ENCODE measurements at places on chromosomes 12 and 14.

GRCh38 chr14:70121521-70121920 lies 67.2 kb downstream of the SLC8A3 start:
- no peak for DNase-seq

GRCh38 chr12:109139360-109139759 lies 23.0 kb downstream of the ACACB start:
- no peak for DNase-seq

- DNase-seq: no peak
These were observed 35.9 kb downstream of the CRADD start for GRCh38 chr12:93713060-93713459.

GRCh38 chr14:89565607-89566006 lies 148.6 kb upstream of the FOXN3 start:
- DNase-seq: no peak

DNA sequence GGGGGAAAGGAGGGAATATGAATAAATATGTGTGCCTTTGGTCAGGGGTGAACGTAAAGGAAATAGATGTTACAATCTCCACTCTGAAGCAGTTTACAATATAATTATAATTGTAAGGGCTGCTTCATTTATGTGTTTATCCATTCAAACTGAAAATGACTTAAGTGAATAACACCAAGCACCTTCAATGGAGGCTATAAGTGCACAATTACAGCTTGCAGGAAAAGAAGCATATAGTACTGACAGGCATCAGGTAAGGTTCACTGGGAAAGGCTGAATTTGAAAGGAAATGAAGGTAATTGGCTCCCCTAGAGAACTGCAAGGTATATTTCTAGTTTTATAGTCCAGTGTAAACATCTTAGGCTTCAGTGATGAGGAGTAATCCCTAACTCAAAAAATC lies 192.7 kb downstream of the STXBP6 start:
- DNase-seq: no peak

DNA sequence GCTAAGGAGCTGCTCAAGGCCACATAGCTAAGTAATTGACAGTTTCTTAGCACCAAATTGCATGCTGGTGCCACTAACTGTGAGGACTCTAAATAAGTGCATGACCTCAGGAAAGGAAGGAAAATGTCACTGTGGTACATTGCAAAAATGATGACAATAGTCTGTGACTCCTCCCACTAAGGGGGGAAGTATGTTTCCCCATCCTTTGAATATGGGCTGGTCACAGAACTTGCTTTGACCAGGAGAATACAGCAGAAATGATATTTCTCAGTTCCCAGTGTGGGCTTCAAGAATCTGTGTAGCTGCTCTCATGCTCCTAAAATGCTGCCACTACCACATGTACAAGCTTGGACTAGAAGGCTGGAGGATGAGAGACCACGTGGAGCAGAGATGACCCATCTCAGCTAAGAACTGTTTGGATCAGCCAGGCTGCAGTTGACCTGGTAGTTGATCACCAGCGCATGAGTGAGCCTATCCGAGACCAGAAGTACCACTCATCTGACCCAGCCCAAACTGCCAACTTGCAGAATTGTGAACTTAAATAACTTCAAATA lies 42.2 kb upstream of the NOS1 start:
- no peak for DNase-seq

DNA sequence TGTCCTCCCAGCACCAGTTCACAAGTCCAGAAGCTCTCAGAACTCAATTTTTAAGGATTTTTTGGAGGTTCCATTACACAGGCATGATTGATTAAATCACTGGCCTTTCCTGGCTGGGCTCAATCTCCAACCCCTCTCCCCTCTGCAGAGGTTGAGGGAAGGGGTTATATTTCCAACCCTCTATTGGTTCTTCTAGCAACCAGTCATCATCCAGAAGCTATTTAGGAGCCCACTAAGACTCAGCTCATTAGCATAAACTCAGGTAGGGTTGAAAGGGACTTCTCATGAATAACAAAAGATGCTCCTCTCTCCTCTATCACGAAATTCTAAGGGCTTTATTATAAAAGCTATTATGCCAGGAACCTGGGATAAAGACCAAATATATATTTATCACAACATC lies 41.5 kb downstream of the SPPL3 start:
- DNase-seq: no peak

GRCh38 chr12:19938031-19938430 lies 430.3 kb upstream of the PDE3A start:
- DNase-seq: no peak

DNA sequence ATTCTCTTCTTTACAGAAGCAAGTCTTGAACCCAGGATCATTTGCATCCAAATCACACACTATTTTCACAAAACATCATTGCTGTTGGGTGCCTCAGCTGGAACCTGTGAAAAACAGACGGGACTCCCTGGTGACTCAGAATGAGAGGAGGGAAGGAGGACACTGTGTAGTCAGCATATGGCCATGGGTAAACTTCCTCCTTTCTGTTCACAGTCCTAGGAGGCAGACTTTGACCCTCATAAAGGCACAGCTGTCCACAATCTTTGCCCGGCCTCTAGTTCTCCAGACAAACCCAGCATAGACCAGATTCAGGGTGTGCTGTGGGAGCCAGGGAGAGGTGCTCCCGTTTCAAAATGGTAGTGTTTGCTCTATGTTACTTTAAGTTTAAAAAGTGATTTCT lies 62.0 kb downstream of the DYRK2 start:
- DNase-seq: peak; percentile 23

- no peak for DNase-seq
These were observed 3.2 kb upstream of the SSPN start for GRCh38 chr12:26192142-26192541.

DNA sequence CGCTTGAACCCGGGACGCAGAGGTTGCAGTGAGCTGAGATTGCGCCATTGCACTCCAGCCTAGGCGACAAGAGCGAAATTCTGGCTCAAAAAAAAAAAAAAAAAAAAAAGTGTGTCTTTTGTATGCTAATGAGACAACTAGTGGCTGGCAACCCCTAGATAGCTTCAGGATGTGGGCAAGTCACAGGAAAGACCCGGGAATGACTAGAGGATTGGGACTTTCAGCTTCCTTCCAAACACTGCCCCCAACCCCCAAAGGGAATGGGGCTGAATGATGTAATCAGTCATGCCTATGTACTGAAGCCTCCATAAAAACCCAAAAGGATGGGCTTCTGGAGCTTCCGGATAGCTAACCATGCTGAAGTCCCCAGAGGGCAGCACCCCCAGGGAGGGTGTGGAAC lies 28.6 kb downstream of the USP44 start:
- no peak for DNase-seq

DNA sequence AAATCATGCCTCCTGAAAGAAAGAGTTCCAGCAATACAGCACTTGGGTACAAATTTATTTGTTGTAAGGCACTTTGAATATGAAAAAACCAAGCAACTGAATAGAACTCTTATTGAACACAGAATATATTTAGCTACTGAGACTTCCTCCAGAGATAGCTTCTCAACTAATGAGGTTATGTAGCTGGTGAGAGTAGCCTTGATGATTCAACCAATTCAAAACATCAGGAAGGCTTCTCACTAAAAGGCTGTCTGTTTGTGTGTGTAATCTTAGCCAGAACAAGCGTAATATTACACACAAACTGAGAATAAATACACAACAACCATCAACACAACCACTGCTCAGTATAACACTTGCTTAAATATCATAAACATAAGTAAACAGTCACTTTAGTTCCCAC lies 20.4 kb downstream of the EIF2B2 start:
- DNase-seq: no peak

GRCh38 chr12:43482311-43483085 lies 69.5 kb downstream of the ADAMTS20 start:
- no peak for DNase-seq

DNA sequence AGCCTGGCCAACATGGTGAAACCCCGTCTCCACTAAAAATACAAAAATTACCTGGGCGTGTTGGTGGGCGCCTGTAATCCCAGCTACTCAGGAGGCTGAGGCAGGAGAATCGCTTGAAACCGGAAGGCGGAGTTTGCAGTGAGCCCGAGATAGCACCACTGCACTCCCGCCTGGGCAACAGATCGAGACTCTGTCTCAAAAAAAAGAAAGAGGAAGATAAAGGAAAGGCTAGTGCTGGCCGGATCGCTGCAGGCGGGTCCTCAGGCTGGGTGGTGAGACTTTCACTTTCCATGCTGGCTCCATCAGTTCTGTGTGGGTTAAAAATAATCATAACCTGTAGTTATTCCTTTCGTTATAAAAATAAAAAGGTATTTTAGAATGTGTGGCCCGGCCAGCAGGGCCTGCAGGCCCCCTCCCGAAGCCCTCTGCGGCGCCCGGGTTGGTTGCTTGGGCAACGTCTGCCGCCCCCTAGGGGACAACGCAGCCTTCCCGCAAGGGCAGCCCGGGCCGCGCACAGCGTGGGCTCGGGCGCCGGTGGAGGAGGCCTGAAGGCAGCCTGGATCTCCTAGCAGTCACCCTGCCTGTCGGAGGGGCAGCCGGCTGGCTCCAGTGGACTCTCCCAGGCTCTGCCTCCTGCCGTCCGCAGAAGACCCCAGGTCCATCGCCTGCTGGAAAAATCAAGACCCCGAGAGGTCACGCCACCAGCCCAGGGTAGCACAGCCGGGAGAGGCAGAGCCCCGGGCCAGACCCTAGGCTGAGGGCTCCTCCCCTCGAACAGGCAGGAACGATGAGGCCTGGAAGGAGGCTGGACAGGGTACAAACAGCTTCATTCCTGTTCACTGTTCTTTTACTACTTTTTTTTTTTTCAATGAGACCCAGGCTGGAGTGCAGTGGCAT lies 5.0 kb upstream of the SLC25A47 start:
- DNase-seq: no peak

DNA sequence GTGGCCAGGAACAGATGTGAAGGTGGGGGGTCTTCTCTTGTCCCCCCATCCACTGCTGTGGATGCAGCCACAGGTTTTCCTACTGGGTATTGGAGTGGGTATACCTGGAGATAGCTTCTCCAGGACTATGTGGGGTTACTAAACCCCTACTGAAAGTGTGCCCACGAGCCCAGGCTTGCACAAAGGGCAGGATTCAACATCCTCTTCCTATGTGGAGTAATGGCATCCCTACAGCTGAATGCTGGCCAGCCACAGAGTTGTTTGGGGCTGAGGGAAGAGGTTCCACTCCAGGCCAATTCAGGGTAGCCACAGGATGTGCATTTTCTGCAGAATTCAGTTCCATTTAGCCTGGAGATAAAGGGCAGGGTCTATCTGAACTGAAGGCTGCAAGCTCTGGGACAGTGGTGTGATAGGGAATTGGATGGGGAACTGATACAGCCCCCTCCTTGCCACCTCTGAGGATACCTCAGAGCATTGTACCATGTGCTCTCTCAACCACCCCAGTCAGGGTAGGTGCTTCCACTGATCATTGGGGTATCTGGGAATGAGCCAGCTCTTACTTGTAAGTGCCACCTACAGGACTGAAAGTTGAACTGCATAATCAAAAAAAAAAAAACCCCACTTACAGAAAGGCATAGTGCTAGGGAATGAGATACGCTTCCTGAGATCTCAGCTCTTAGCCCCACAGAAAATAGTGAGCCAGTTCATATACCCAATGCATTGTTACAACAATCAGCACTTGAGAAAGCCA lies 187.1 kb downstream of the KITLG start:
- peak; percentile 57 for DNase-seq

DNA sequence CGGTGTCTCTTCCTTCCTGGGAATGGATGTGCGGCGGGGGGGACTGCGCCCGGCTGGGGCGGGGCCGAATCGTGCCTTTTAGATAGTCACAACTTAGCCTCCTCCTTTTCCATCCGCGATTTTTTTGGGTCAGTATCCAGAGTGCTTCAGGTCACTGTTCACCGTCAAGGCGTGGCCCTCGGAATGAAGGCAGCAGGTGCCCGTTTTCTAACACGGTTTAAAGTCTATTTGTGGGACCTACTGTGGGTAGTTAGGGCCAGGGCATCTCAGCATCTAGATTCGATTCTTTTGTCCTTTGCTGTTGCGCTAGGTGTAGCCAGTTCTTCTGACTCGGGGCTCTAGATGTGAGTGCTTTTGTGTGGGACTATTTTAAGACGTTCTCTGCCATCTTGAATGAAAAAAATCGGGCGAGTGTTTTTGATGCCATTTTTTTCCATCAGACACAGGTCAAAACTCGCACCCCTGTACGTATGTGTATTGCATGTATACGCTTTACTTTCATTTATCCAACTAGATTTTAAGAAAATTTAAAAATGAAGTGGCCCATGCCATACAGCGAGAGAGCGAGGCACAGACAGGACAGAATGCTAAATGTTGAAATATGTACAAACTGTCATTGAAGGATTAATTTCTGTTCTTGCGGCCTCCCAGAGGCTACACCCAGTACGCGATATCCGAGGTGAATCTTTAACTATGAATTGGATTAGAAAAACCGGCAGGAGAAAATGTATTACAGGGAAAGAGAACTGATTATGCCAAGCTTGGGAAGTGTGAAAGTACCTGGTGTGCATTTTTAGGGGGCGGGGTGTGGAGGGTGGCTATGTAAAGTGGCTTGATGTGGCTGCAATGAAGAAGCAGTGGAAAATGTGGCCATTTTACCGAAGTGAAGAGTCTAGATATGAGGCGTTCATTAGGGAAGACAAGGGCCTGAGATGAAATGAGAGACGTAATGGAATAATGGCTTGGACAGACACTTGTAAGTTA lies 835 bp downstream of the VEZT start:
- DNase-seq: peak; percentile 88

GRCh38 chr14:82362452-82362851 lies 828.8 kb upstream of the SEL1L start:
- DNase-seq: peak; percentile 83

- DNase-seq: no peak
These were observed 5.8 kb downstream of the ASCL4 start for GRCh38 chr12:107780298-107780697.

- DNase-seq: no peak
These were observed 4.3 kb downstream of the SPTLC2 start for GRCh38 chr14:77612011-77612620.

DNA sequence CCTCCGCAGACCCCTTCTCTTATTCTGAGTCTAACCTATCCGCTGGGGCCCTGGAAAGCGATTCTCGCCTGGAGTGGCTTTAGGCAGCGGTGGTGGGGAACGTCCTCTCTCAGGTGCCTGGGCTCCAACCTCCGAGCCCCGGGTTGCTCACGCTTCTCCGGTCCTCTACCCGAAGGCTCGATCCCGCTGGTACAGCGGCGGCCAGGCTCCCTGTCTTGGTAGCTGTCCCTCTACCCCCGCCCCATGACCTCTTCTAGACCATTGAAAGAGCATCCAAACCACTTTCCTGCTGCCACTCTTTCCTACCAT lies 505 bp upstream of the HEBP1 start:
- DNase-seq: peak; percentile 54

GRCh38 chr12:101612160-101612916 lies 17.6 kb downstream of the MYBPC1 start:
- peak; percentile 15 for DNase-seq

DNA sequence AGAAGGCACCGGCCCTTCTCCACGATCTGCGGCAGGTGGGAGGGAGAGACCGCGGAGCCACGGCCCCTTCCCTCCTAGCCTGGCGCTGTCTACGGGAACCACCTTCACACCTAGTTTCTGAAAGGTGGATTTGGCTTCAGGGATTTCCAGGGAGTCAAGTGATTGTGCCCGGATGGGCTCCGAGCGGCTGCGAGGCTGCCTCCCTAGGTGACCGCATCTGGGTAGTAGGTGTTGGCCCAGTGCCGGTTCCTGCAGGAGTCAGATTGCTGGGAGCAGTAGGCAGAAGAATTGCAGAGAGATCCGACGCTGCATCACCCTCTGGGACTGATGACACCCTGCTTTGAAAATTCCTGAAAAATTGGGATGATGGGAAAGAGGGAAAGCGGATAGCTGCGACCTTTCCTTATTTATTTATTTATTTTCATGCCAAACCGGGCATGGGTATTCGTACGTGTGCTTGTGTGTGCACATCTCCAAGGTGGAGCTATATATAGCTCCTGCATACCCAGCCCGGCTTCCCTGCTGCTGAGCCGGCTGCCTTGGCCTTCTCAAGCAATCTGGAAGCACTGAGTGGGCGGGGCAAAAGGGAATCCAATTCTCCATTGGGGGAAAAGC lies 1.1 kb downstream of the CNTN1 start:
- no peak for DNase-seq

- DNase-seq: no peak
These were observed 876.0 kb upstream of the FBXO33 start for GRCh38 chr14:40308240-40308639.
